Naive thymus-derived CD8-positive, alpha-beta T cell (primary cell): ENCODE measurements at places on chromosomes 5 and 9.
A peak's percentile ranks its signal among the peaks of the same experiment; 100 is the strongest.

GRCh38 chr5:50704730-50705129, 38.3 kb downstream of the PARP8 start:
- no peak for DNase-seq

DNA sequence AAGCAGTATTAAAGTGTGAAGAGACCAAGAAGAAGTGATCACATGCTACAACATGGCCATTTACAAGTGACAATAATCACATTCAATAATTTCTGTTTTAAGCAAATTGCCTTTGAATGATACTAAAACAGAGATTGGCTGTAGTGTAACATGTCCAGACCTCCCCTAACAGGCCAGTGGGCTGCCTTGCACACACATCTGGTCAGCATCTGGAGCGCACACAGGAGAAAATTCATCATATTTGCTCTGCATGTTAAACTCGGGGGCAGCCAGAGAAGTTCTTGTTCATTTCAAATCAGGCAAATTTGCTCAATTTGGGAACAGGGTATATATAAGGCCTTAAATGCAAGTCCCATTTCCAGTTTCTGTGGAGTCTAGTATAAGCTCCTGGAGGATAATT, 111.1 kb upstream of the FBXL7 start:
- DNase-seq, result no peak

- DNase-seq, result no peak
These were observed 2.6 kb downstream of the AMACR start for GRCh38 chr5:34005211-34005610.

GRCh38 chr5:177967221-177967887, 28.7 kb downstream of the PROP1 start:
- no peak for DNase-seq

GRCh38 chr9:126292736-126293521, 33.7 kb upstream of the MVB12B start:
- DNase-seq, result no peak

DNA sequence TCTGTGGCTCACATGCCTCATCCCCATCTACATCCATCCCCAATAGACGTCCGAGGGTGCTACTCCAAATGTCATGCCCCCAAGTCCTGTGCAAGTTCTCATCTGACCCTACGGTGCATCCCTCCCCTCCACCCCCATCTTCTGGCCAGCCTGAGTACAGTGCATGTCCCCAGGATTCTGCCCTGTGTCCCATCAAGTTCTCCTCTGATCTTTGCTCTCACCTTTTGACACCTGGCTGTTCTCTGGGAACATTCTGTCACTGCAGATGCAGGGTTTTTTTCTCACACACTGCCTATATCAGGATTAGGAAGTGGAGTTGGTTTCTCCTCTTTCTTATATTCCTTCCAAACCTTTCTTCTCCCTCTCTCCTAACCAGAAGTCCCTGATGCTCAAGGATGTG, 377.2 kb downstream of the GADD45G start:
- DNase-seq, result no peak

DNA sequence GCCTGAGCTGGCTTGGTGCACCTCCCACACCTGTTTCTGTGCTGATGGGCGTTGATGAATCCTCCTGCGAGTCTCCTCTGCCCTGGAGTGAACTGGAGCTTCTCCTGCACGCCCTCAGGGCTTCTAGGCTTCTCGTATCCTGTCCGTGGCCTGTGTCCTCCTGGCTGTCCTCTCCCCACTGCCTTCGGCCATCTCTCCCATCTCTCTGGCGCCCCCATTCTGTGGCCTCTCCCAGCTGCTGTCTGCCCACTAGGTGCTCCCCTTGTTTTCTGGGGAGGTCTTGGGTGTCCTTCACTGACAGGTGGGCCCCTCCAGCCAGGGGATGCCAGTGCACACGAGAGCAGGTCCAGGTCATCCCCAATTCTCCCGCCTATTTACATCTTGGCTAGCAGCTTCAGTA, 28.8 kb downstream of the AHRR start:
- DNase-seq, result no peak

GRCh38 chr9:79884546-79884945, 312.8 kb downstream of the TLE4 start:
- DNase-seq, result peak; percentile 7

DNA sequence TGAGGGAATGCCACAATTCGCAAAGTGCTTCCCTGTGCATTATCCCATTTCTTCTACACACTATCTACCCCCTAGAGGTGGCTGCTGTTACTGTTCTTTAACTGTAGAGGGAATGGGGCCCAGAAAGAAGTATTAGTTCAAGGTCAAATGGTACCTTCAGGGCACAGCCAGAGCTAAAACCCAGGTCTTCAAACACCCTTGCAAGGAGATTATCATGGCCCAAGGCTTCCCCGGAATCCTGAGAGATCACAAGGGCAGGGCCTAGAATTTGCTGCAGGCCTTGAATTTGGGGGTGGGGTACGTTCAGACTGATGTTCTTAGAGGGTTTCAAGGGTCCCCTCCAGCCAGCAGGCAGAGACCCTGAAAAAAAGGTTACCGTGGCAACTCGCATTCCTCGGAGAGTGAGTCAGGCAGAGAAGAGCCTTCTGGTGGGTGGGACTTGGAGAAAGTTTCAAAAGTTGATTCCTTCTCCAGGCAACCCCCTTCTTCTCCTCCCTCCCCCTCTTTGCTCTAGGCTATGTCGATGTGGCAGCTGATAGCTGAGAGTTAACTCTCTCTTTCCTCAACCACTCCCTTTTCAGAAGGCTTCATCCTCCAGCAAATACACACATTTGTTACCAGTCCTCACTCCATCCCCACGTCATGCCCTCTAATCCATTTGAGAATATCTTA, 1.9 kb downstream of the SPARC start:
- no peak for DNase-seq

GRCh38 chr5:478982-479535, 36.1 kb downstream of the EXOC3 start:
- DNase-seq, result no peak
